Thymus (tissue), 14 donors: ENCODE measurements at places on chromosomes 12 and 14.
A peak's percentile ranks its signal among the peaks of the same experiment; 100 is the strongest.

DNA sequence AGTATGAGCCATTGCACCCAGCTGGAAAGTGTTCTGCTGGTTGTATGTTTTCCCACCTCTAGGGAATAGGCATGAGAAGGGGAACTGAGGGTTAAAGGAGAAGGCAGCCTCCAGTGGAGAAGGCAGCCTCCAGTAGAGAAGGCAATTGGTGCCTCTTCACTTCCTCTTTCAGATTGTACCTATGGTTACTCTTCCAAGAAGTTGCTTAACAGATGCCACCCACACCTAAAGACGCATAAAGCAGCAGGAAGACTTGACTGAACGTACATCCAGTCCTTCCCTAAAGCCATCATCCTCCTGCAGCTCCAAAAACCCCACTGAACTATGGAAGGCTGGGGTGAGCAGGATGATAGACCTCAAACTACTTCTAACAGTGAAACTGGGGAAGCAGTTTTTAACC is 13.1 kb downstream of the DPF3 start:
- no peak overlapping the region for H3K4me3 ChIP-seq
- no peak for DNase-seq
- H3K36me3 ChIP-seq: no peaks in the 10 kb centered on the region
- no peaks in the 10 kb centered on the region for H3K4me1 ChIP-seq

DNA sequence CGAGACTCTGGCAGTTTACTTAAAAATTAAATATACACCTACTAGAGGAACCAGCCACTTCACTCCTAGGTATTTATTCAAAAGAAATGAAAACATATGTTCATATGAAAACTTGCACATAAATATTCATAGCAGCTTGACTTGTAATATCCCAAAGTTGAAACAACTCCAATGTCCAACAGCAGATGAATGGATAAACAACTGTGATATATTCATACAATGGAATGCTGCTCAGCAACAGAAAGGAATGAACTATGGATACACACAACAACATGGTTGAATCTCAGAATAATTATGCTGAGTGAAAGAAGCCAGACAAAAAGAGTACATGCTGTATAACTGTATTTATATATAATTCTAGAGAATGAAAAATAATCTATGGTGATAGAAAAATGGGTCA is 53.4 kb upstream of the DACT1 start:
- no peak overlapping the region for H3K4me3 ChIP-seq
- H3K27ac ChIP-seq: no peak overlapping the region

DNA sequence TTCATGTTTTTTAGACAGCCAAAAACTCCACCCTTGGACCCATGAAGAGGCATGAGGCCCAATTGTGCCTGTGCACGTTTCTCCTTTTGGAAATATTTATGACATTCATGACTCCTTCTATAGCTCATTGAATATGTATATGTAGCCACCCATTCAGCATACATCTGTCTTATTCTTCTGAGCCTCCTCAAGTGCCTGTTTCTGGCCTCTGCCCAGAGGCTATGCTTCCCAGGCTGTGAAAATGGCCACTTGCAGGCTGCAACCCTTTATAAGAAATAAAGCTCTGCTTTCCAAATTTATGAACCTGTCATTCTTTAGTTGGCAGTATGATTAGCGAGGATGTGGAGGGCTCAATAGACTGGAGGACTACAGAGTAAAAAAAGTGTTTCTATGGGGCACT is 35.3 kb downstream of the TSPAN19 start:
- H3K27ac ChIP-seq: no peak overlapping the region
- H3K4me1 ChIP-seq: peaks cover 15% of the 10 kb centered on the region
- no peak for DNase-seq
- no peaks in the 10 kb centered on the region for H3K36me3 ChIP-seq
- no peak overlapping the region for H3K4me3 ChIP-seq
- H3K27me3 ChIP-seq: no peaks in the 10 kb centered on the region

DNA sequence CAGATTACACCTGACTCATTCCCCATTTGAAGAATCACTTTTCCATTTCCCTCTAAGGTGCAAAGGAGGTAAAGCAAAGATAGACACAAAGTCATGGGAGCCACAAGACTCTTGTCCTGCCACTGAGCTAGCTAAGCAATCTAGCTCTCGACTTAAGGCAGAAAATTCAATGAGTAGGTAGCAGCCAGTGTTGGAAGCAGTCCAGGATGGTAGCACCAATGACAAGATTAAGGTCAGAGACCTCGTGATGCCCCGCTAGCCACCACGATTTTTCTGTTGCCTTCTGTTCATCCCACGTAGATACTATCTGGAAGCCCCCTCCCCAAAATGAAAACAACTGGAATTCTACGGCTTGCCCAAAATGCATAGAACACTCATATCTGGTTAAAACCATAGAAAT is 1.4 kb downstream of the VAMP1 start:
- no peaks in the 10 kb centered on the region for H3K27me3 ChIP-seq
- H3K4me1 ChIP-seq: peaks cover 47% of the 10 kb centered on the region
- peak overlapping the region; percentile 76 for H3K4me3 ChIP-seq
- no peak overlapping the region for H3K27ac ChIP-seq
- no peak for DNase-seq

GRCh38 chr14:99282261-99283050 is 10.5 kb upstream of the BCL11B start:
- H3K4me3 ChIP-seq: no peak overlapping the region
- H3K36me3 ChIP-seq: no peaks in the 10 kb centered on the region
- no peak for DNase-seq
- no peak overlapping the region for H3K27ac ChIP-seq

DNA sequence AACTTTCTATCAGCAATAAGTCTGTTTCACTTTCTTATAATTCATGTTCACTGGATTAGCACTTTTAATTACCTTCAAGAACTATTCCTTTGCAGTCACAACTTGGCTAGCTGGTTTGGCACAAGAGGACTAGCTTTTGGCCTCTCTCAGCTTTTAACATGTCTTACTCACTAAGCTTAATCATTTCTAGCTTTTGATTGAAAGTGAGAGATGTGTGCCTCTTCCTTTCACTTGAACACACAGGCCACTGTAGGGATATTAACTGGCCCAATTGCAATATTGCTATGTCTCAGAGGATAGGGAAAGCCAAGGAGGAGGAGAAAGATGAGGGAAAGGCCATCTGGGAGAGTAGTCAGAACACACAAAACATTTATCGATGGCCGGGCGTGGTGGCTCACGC is 92.7 kb downstream of the PRICKLE1 start:
- H3K4me1 ChIP-seq: no peaks in the 10 kb centered on the region
- no peaks in the 10 kb centered on the region for H3K36me3 ChIP-seq
- no peak overlapping the region for H3K4me3 ChIP-seq
- H3K27me3 ChIP-seq: no peaks in the 10 kb centered on the region
- no peak overlapping the region for H3K27ac ChIP-seq

- no peaks in the 10 kb centered on the region for H3K27me3 ChIP-seq
- H3K27ac ChIP-seq: no peak overlapping the region
- H3K4me1 ChIP-seq: peaks cover 7% of the 10 kb centered on the region
- no peaks in the 10 kb centered on the region for H3K36me3 ChIP-seq
- no peak overlapping the region for H3K4me3 ChIP-seq
- DNase-seq: no peak
Observed at GRCh38 chr14:99072433-99072832, 199.6 kb downstream of the BCL11B start.

DNA sequence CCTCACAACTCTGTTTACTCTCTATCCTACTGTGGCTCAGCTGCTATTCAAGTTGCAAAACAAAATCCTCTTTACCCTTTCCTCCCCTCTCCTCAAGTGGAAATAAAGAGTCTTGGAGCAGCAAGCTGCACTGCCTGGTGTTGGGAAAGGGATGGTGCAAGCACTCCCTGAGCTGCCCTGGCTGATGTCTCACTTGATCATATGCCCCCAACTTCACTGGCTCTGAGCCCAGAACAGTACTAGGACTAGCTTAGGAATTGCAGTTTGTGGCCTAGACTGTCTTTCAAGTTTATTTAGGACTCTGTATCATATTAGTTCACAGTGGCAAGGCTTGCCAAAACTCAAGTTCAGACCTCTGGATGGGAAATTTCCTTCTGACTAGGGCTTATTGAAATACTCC is 1683.8 kb upstream of the SEL1L start:
- H3K27ac ChIP-seq: no peak overlapping the region
- H3K4me1 ChIP-seq: no peaks in the 10 kb centered on the region
- no peaks in the 10 kb centered on the region for H3K27me3 ChIP-seq
- no peak for DNase-seq
- H3K4me3 ChIP-seq: no peak overlapping the region

DNA sequence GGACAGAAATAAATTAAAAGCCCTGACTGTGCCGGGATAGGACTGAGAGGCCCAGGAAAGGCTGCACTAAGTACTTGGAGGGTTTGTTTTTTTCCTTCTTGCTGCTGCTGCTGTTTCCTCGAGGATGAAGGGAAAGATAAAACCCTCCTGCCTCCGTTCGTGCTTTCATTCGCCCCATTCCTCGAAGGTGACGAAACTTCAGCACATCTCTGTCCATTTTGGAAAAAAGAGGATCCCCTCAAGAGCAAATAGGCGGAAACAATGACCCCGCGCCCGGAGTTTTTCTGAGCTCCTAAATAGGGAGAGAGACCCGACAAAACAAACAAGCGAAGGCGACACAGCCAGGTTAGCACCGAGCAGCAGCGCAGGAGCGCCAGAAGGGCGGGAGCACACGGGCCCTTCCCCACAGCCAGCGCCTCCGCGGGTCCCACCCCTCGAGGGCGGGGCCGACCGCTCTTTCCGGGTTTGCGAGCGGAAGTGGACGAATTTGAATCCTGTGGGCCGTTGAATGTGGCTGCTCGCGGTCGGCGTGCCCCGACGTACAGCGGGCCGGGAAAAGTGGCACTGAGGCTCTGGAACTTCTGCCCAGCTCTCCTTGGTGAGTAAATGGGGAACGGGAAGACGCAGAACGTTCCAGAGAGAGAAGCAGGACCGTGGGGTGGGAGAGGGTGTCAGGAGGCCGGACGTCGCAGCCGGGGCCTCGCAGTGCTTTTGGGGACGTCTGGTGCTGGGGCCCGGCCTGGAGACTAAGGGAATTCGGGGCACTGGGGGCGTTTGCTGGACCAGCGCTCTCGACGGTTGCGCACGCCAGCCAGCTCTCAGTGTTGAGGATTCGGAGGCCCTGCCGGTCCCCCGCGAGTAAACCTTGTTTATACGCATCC is at the start of gene G2E3:
G2E3 (plus strand) TSS at position 484 of the 881 bp plus-strand sequence. CDS start 21,922 bp downstream, outside the sequence.
- peaks cover 4% of the 10 kb centered on the region for H3K4me1 ChIP-seq
- DNase-seq: peak; percentile 90
- peak within 1 kb of the TSS; percentile 52 for H3K27ac ChIP-seq
- no peaks in the 10 kb centered on the region for H3K27me3 ChIP-seq
- peak within 1 kb of the TSS; percentile 57 for H3K4me3 ChIP-seq
- H3K36me3 ChIP-seq: no peaks in the 10 kb centered on the region

- no peak for DNase-seq
- H3K27me3 ChIP-seq: no peaks in the 10 kb centered on the region
- H3K27ac ChIP-seq: no peak overlapping the region
- peaks cover 3% of the 10 kb centered on the region for H3K4me1 ChIP-seq
- no peaks in the 10 kb centered on the region for H3K36me3 ChIP-seq
Observed at GRCh38 chr14:51203881-51204280, 36.2 kb upstream of the TMX1 start.

DNA sequence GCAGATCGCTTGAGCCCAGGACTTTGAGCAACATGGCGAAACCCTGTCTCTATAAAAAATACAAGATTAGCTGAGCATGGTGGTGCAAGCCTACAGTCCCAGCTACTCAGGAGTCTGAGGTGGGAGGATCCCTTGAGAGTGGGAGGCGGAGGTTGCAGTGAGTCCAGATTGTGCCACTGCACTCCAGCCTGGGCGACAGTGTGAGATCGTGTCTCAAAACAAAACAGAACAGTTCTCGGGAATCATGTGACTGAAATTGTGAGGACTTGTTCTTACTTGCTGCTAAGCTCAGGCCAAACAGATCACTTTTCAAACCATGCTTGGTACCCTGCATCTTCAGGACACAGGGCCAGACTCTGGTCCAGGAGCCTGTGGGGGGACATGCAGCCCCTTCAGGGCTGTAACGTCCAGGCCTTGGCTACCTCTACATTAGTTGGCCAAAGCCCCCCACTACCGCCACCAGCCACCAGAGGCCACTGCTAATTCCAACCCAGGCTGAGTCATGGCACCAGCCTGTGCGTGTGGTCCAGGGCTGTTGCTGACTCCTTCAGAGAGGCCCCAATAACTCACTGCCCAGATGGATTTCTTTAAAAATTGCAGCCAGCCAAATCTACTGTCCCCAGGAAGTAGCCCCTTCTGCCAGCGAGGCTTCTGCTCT is 33.4 kb upstream of the SYNDIG1L start:
- H3K4me1 ChIP-seq: peaks cover 3% of the 10 kb centered on the region
- H3K27me3 ChIP-seq: no peaks in the 10 kb centered on the region
- H3K4me3 ChIP-seq: no peak overlapping the region
- H3K36me3 ChIP-seq: no peaks in the 10 kb centered on the region
- no peak for DNase-seq

DNA sequence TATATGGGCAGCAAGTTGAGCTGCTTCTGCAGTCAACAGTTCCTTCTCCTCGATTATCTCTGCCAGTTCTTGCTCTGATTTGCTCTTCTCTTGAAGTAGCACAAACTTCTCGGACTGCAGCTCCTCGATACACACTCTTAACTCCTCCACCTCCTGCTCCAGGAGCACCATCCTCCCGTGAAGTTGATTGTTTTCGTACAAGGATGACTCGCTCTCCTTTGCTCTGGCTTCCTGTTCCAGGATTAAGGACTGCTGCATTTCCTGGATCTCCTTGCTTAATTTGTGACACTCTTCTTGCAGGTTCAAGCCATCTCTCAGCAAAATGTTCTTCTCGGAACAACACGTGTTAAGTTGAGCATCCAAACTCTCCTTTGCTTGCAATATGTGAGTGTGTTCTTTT is 56.2 kb upstream of the VPS33A start:
- no peak overlapping the region for H3K27ac ChIP-seq
- no peak for DNase-seq
- H3K27me3 ChIP-seq: no peaks in the 10 kb centered on the region

DNA sequence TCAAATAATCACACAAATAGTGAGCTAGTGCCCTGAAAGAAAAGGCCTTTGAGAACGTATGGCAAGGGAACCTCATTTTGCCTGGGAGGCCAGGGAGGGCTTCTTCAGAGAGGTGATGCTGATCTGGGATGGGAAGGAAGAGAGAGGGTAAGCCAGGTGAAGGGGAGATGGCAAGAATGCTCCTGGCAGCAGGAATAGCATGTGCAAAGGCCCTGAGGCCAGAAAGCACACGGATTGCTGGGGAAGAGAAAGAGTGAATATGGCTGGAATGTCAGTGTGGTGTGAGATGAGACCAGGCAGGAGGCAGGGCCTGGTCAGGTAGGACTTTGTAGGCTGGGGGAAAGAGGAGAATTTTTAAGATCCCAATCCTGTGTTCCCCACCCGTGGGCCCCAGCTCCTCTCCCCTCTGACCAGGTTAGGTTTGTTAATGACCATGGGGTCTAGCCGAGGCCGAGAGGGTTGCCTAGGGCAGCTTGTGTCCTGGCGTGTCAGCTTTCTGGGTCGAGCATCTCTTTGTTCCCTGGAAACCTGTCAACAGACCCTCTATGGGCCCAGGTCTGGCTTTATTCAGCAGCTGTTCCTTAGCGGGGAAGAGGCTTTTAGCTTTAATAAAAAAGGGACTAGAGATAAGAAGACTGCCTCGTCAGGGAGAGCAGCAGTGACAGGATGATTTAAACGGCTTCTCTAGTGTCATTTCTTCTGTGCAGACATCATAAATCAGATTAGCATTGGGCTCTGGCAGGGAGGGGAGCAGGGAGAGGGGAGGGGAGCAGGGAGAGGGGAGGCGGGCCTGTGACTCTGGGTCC is 123.4 kb downstream of the ADCK1 start:
- H3K4me1 ChIP-seq: no peaks in the 10 kb centered on the region
- no peaks in the 10 kb centered on the region for H3K36me3 ChIP-seq
- DNase-seq: no peak
- no peaks in the 10 kb centered on the region for H3K27me3 ChIP-seq
